ENCODE measurements at places on chromosomes 2 and 18.

DNA sequence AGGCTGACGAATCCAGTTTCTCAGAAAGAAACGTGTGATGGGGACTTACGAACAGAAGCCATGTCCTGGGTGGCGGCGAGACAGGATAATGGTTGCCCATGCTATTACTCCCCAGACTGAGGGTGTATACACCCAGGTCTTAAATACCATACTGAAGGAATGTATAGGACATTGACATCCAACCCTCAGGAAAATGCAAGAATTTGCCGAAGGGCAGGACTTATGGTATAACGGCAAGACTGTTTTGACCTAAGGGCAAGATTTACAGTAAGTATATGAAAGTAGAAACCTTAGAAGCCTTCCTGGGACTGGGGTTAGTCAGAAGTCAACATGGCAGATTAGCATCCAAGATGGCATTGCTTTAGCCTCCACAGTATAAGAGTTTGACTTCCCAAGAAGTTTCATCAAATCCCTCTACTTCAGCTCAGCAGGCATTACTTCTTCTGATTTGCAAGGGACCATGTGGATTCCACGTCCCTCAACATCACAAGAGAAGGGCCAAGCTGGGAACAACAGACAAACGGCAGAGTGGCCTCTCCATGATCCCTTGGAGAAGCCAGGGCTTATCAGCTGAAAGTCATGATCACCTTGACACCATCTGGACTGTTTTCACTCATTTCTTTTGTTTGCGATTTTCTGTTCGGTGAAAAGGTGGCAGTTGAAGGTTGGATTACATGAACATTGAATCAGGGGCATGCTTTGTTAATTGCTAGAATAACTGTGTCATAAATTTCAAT is 21.1 kb downstream of the ST3GAL5 start:
- no peak for DNase-seq

DNA sequence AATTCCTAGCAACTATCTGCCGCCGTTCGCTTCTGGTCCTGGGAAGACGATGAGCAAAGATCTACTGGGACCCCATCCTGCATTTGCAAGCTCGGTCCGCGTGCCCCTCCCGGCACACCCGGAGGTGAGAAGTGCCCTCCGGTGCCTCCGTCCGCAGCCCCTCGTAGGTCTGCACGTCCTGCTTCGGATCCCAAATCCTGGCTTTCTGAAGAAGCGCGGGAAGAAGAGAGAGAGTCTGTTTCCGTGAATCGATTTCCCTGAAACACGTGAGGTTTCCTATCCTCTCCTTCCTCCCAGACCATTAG is 5.0 kb upstream of the OSR1 start:
- DNase-seq: no peak

- DNase-seq: no peak
Observed at GRCh38 chr18:26631135-26631534, 82.8 kb upstream of the KCTD1 start.

GRCh38 chr2:23568626-23569190 is 183.7 kb downstream of the KLHL29 start:
- no peak for DNase-seq

- DNase-seq: no peak
Observed at GRCh38 chr2:31207790-31208189, 9.5 kb downstream of the CAPN14 start.

- DNase-seq: no peak
Observed at GRCh38 chr2:240325016-240326007, 110.2 kb upstream of the GPC1 start.

GRCh38 chr2:10977621-10978020 is 65.9 kb downstream of the KCNF1 start:
- DNase-seq: no peak

DNA sequence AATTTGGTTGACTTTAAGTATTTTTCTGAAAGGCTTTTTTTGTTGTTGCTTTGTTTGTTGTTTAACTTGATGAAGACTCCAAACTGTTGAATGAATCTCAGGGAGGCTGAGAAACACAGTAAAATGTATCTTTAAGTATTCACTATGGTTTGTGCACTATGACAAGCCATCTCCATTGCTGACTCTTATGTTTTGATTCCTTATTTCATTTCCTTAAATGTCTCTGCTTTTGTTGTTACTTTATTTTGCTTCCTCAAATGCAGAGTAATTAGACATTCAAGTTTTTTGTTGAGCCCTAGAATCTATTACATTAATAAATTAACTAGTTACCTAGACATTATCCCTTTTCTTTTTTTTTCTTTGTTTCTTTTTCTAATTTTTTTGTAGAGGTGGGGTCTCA is 46.3 kb upstream of the SLC39A10 start:
- DNase-seq: no peak

DNA sequence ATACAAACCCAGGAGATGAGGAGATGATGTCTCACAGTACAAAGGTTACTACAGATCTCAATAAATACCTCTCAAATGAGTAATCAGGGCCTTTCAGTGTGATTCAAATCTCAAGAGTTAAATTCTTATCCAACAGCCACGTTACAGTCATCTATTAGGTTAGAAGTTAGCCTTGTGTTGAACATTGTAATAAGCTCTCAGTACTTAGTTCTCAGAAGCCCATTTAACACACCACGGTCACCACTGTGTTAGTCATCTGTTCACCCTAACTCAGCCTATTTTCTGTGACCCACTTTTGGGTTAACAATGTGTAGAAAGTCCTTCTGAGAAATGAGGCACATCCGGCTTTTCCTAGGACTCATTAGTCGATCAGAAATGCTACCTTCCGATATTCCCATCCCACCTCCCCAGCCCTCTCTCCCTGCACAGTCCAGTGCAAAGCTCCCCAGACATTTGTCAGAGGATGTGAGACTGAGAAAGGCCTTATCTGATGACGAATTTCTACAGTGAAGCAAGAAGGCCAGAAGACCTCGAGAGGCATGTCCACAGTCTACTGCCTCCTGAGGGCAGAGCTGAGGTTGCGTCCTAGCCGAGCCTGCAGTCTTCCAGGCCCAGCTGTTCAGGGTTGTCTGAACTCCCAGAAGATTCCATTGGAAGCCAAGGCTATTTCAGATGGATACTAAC is 92.6 kb downstream of the ACTR2 start:
- DNase-seq: no peak

GRCh38 chr2:88738271-88738670 is 46.8 kb downstream of the RPIA start:
- DNase-seq: no peak

- no peak for DNase-seq
Observed at GRCh38 chr2:63124218-63124617, 73.6 kb downstream of the OTX1 start.

DNA sequence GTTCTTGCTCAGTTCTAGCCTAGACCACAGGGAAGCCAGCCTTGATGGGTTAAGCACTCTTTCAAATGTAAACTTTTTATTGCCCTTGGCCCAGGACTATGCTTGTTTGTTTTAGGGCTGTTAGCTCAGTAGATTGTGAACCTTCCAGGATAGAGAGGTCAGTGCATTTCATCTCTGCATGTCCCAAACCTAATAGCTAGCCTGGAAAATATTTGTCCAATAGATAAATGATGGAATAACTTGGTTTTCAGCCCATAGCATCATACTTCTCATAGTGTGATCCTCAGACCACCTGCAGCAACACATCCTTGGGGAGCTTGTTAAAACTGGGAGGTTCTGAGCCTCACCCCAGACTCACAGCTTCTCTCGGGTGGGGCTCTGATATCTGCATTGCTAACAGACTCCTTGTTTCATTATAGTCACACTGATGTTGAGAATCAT is 59.8 kb downstream of the TRIB2 start:
- no peak for DNase-seq

DNA sequence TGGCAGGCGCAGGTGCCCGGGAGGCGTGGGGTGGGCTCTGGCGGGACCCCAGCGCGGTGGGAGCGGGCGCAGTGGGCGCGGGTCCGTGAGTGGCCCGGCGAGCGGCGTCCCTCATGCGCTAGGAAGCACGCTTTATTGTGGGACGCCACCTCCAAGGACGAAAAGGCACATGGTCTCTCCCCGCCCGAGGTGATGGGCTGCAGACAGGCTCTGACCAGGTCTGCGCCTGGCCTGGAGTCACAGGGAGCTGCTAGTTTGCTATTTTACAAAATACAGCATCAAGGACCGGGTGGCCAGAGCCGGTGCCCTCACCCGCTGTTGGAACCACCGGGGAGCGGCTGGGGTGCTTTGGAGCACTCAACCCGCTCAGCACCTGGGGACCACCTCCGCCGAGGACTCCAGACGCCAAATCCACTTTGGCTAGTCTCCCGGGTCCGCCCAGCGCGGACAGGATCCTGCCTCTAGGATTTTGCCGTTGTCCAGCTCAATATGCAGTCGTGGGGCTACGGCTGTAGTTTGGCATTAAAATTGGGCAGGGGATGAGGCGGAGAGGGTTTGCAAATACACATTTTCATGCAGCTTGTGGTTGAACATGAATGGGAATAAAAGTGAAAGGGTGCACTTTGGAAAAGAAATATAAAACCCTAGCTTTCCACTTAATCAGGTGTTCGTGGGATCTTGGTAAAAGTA is 65.4 kb downstream of the LRRFIP1 start:
- no peak for DNase-seq

GRCh38 chr2:70937866-70938585 is 2.3 kb downstream of the ATP6V1B1 start:
- no peak for DNase-seq

DNA sequence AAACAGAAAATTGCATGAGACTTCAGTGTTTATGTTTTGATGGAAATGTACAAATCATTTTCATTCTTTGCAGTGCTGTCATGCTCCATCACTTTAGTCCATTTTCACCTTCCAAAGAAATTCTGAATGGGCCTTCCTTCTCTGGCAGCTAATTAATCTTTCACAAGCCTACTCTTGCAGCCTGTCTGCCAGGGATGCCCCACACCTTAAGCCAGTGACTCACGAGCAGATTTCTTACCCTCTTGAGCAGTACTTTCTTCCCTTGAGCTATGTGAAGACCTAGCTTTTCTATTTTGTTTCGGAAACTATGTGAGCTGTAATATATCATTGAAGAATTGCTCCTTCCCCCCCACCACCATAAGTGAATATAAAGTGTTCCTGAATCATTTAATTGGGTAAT is 404.3 kb upstream of the VWC2L start:
- no peak for DNase-seq
